ENCODE measurements at places on chromosomes 12 and 14.

- DNase-seq = no peak
Measured at GRCh38 chr14:79702197-79702596, 509.1 kb downstream of the DIO2 start.

DNA sequence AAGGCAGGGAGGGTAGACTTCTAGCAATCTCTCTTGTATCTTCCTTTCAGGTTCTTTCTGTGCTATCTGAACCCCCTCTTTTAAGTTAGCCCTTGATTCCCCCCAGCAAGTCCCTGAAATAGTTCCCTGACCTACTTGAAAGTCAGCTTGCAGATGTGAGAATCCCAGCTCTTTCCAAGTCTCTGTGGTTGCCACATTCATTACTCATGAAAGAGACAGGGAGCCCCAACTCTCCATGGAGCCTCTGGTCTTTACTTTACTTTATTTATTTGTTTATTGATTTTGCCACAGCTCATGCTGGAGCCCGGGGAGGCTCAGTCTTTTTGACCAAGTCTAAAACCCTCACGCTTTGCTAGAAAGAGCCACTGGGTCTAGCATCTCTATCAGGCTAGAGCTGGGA, 193.6 kb upstream of the FAR2 start:
- DNase-seq = no peak

DNA sequence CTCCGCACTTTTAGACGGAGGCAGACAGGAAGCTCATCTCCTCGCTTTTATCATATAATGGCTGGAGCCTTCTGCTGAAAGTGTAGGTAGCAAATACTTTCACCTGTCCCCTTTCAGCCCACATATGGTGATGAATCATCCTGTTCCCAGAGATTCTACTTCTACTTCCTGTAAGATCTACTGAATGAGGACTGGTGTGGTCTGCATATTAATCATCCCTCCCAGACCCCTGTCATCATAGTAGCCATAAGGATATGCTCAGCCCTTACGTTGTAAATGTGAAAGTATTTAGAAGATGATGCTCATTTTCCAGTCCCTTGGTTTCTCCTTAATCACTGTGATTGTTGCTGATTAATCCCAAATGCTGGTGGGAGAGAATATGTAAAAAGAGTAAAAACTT, 268.2 kb upstream of the GRIP1 start:
- DNase-seq = no peak

DNA sequence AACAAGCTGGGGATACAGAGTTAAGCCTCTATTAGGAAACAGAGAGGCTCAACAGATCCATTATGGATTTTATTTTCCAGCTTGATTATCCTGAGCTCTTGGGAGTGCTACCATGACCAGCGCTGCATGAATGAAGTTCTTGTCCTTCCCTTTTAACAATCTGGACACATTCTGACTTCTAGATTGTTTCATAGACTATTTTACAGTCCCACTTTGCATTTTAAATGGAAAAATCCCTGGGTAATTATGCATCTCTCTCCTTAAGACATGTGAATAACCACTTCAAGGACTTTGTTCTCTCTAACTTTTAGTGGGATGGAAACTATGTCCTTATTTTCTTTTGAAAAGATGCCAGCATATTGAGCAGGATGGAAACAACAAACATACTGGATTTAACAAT, 2.0 kb downstream of the CCDC198 start:
- no peak for DNase-seq
